Stimulated activated naive CD4-positive, alpha-beta T cell treated with Interleukin-2 at 50 U/mL for 16 hours (primary cell): ENCODE measurements at places on chromosomes 11 and 22.

GRCh38 chr22:40666151-40666848 lies 13.0 kb upstream of the MCHR1 start:
- DNase-seq: no peak

DNA sequence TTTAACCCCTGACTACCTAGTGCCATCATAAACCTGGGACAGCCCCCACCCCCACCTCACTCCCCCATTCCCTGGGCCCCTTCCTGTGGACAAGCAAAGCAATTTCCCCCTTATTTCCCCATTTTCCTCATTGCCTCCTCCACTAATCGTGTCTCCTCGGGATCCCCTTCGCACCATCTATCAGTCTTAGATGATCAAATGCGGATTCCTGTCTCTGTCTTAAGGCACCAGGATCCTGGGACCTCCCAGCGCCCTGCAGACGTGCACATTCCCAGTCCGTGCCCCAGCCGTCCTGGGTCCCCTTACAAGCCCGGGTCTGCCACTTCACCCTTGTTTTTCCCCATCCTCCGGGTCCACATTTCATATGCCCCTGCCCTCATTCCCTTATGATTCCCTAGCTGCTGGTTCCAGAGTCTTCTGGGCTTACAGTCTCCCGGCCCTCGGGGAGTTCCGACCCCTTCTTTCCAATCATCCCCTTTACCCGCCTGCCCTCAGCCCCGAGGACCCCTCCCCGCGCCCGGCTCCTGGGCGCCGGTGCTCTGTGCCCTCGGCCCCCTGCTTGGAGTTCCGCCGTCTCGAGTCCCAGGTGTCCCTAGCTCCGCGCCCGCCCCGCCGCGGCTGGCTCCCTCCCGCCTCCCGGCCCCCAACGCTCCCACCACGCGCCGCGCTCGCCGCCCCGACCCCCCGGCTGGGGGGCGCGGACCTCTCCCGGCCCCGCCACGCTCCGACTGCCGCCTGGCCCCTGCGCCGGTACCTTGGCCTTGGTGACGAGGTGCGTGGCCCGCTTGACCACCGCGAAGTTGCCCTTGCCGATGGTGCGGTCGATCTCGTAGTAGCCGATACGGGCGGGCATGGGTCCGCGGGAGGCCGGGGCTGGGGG lies 599 bp downstream of the SIK3 start:
- peak; percentile 33 for DNase-seq

- no peak for DNase-seq
Observed at GRCh38 chr11:74647404-74647803, 55.0 kb downstream of the POLD3 start.

DNA sequence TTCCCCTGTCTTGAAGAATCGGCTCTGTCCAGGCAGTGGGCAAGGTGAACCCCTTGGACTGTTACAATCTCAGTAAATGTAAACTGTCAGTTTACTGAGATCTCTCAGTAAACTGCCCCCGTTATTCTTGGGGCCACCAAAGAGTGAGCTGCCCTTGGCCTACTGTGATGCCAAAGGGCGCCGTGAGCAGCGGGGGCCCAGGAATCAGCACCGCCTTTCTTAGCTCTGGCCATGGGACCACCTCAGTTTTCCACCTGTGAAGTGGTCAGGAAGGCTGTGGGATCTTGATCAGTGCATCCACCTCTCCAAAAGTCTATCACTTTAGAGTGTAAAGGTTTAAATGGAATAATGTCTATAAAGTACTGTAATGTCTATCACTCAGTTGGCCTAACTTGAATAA lies 57.1 kb downstream of the THAP12 start:
- DNase-seq: no peak

DNA sequence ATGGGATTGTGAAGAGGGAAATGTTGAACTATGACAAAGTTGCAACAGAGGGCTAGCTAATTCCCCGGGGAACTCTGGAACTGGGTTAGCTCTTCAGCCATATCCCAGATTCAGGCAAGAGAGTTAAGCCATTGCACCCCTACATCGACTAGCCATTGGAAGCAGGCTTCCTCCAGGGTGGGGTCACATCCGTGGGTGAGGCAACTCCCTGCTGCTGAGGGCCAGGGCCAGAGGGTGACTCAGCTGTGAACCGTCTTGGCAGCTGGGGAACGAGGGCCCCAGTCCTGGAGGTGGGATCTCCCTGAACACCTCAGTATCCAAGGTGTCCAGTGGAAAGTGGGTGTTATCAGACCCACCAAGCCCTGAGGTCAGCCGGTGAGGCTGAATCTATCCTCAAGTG lies 41.1 kb downstream of the RPS6KA4 start:
- DNase-seq: no peak

- DNase-seq: no peak
Observed at GRCh38 chr11:119671051-119671450, 57.9 kb downstream of the NECTIN1 start.

DNA sequence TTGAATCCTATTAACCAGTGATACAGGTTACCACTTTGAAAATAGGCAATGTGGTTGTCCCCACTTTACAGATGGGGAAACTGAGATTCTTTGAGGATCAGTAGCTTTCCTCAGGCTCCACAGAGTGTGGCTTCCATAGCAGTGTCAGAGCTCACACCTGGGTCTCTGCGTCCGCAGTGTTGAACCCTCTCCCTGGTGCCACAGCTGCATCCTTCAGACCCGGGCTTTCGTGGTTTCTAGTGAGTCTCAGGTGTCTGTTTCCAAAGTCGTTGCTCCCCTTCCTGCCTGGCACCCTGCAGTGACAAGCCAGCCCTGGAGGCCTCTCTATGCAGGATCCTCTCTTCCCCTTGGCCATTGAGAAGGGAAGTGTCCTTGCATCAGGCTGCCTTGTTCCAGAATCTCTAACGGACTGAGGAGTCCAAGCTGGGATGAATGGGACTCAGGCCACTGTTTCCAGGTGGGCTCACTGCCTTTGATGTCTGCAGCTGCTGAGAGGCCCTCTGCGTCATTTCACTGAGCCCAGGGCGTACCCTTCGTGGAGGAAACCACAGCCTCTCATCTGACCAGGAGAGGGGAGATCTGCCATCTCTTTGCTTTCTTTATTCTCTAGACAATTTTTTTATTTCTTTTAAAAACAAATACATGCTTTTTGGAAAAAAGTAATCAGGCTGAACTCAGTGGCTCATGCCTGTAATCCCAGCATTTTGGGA lies 48.4 kb upstream of the MICAL2 start:
- no peak for DNase-seq

DNA sequence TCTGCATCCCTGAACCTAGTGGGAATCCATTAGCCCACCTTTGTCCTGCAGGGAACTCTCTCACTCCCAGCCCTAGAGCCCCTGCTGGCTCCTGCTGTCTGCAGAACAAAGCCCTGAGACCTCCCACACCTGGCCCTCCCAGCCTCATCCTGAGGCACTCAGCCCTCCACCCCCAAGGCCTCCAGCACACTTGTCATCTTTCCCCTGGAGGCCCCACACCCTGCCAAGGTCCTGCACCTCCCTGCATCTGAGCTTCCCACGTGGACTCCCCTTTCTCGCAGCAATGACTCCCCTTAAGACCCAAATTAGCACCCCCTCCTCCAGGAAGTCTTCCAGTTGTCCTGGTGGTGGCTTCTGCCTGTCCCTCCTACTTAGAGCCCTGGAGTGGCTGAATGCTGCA lies 42.3 kb upstream of the LINC01488 start:
- no peak for DNase-seq

GRCh38 chr22:27573280-27574001 lies 228.1 kb downstream of the MN1 start:
- DNase-seq: no peak

- DNase-seq: no peak
Observed at GRCh38 chr11:45933846-45934579, 11.6 kb downstream of the LARGE2 start.

GRCh38 chr11:82863209-82863608 lies 37.0 kb downstream of the PRCP start:
- no peak for DNase-seq

DNA sequence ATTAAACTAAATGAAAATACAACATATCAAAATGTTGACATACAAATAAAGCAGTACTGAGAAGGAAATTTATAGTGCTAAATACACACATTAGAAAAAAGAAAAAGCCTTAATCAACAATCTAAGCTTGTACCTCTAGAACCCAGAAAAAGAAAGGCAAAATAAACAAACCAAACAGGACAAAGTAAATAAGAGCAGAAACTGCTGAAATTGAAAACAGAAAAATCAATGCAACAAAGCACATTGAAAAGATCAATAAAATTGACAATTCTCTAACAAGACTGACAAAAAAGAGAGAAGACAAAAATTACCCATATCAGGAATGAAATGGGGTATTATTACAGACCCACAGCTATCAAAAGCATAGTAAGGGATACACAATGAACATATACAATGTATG lies 21.0 kb downstream of the DCUN1D5 start:
- DNase-seq: no peak

DNA sequence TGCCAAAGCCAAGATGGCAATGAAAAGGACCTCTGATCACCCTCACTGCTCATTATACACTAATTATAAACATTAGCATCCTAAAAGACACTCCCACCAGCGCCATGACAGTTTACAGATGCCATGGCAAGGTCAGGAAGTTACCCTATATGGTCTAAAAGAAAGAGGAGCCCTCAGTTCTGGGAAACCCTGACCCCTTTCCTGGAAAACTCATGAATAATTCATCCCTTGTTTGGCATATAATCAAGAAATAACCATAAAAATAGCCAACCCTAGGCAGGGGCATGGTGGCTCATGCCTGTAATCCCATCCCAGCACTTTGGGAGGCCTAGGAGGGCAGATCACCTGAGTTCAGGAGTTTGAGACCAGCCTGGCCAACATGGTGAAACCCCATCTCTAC lies 12.7 kb upstream of the CAPN5 start:
- no peak for DNase-seq

GRCh38 chr22:41560095-41560471 lies 727 bp upstream of the CSDC2 start:
- no peak for DNase-seq

DNA sequence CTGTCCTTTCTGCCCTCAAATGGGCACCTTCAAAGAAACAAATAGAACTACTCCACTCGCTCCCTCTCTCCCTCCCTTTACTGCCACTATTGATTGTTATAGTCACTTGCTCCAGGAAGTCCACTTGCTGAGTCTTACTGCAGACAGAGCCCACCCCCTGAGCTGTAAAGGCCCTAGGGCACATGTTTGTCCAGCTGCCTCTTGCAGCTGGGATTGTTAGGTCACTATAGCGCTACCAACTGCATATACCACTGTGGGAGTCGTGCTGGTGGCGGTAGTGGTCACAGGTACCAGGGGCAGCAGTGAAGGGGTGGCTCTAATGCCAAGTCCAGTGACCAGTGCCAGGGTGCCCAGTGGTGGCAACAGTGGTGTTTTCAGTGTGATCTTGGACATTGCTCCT lies 4.4 kb upstream of the SREBF2 start:
- no peak for DNase-seq

DNA sequence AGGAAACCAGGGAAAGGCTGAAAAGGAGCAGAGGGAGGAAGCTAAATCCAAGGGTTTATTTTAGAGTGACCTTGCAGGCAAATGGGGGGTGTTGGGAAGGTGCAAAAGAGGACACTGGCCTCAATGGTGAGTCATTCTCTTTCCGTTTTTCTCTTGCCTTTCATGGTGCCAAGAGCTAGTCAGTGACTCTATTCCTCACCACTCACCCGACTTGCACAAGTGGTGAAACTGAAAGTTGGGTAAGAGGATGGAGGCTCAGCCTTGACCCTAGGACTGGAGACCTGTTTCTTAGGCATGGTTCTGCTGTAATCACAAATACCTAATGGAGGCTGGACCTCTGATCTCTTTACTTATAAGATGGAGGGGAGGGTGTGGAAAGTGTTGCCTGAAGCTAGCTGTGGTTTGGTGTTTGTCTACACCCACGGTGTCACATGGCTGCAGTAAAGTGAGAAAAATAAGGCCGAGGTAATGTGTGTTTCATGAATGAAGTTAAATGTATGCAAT lies 67.3 kb upstream of the CREB3L1 start:
- DNase-seq: no peak

DNA sequence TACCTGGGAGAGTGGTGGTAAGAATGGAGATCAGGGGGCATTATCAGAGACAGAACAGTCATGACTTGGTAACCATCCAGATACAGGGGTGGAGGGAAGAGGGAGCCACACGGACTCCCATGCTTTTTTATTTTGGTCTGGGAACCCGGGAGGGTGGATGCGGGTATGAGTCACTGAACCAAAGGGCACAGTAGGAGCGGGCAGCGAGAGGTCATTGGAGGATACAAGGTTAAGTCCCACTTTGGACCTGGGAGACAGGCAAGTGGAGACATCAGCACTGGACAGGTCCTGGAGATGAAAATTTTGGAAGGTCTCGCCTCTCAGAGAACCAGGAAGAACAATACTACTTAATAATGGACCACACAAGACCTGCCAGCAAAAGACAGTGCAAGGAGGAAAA lies 6.7 kb downstream of the HDHD5 start:
- no peak for DNase-seq

- no peak for DNase-seq
Observed at GRCh38 chr11:72652873-72653630, 21.2 kb downstream of the PDE2A start.

DNA sequence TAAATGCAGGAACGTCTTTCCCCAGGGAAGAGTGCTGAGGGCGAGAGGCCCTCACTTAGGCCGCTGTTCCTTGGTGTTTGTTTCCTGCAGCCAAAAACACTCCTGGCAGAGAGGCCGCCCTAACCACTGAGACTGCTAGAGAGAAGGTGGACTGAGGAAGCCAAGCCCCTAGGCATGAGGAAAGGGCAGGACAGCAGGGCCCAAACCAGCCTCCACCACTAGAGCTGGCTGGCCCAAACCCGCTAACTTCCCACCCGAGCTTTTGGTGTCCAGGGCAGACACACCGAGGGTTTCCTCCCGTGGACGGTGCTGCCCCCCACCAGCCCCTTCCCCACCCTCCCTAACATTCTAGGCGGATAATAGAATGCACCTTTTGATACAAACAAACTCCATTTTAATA lies 6.0 kb downstream of the FGF19 start:
- DNase-seq: no peak

DNA sequence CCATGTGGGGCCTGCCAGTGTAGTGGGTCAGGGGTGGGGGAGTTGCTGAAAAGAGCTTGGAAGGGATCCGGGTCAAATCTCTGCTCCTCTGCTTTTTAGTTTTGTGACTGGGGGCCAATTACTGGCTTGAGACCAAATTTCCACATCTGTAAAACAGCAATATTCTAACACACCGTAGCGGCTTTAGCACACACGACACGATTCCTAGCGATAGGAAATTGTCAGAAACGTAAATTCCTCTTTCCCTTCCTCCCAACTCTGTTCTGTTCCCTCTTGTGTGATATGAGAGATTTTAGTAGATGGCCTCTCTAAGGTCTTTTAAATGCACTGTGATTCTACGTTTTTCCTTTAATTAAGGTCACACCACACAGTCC lies 71.9 kb downstream of the MICAL2 start:
- no peak for DNase-seq
